ENCODE measurements at places on chromosomes 3 and 15.

DNA sequence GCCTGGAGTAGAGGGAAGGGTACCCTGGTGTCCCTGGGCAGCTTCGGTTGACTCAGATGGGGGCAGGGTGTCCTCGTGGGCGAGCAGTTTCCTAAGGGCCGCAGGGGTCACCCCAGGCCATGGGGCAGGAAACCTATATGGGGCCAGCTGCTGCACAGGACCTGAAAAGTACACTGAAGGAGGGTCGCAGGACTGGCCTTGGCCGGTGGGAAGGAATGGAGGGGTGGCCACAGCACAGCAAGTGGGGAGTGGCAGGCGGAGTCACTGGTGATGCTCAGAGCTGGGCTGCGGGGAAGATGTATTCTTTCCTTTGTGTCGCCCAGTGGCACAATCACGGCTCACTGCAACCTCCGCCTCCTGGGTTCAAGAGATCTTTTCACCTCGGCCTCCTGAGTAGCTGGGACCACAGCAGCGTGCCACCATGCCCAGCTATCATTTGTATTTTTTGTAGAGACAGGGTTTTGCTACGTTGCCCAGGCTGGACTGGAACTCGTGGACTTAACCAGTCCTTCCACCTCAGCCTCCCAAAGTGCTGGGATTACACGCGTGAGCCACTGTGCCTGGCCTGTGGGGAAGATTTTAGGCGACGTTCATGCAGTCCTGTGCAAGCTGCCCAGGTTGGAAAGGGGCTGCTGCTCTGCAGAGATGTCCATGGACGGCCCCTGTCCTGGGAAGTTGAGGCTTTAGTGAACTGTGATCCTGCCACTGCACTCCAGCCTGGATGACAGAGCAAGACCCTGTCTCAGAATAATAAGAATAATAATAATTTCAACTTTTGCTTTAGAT is 57.2 kb downstream of the EFCAB12 start:
- DNase-seq = no peak

DNA sequence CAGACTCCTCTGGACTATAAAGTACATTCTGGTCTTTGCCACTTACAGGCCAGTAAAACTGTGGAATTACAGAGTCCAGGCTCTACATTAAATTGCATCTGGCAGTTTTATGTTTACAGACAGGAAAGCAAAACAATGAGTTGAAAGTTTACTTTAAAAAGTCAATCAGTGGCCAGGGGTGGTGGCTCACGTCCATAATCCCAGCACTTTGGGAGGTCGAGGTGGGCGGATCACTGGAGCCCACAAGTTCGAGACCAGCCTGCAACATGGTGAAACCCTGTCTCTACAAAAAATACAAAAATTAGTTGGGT is 53.8 kb downstream of the TM4SF4 start:
- DNase-seq = no peak

DNA sequence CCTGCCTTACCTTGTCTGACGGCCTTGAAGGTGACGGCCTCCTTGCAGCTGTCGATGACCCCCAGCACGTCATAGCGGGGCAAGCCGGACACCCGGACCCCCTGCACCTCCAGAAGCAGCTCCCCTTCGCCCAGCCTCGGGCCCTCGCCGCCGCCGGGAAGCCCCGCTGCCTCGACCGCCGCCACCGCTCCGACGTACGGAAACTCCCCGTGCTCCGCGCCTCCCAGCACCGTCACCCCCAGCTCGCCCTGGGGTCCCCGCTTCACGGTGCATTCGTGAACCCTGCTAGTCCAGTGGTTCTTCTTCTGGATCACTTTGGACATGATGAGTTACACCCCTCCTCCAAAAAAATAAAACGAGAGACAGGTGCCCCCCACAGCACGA is 740 bp downstream of the MAGI1 start:
- DNase-seq = no peak

DNA sequence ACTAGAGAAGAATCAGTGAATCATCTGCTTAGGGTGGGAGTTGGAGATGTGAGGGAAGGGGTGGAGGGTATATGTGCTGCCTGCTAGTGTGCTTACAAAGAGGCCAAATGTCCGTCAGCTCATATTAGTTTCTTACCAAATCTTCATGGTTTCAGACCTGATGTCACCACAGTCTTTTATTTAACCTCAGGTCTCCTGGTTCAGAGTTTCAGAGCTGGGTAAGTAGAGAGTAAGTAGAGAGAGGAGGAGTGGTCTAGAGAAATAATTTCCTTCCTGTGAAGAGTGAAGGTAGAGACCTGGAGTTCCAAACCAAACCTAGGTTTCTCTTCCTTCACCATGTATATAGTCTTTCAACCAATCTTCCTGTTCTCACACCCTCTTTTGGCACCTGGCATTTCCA is 17.5 kb upstream of the P2RY1 start:
- DNase-seq = no peak

GRCh38 chr15:98070137-98070536 is 109.6 kb downstream of the ARRDC4 start:
- DNase-seq = no peak

GRCh38 chr3:109355625-109356441 is 18.5 kb upstream of the DPPA4 start:
- DNase-seq = no peak

- peak; percentile 49 for DNase-seq
These were observed 879 bp upstream of the EIF5A2 start for GRCh38 chr3:170909129-170909903.

DNA sequence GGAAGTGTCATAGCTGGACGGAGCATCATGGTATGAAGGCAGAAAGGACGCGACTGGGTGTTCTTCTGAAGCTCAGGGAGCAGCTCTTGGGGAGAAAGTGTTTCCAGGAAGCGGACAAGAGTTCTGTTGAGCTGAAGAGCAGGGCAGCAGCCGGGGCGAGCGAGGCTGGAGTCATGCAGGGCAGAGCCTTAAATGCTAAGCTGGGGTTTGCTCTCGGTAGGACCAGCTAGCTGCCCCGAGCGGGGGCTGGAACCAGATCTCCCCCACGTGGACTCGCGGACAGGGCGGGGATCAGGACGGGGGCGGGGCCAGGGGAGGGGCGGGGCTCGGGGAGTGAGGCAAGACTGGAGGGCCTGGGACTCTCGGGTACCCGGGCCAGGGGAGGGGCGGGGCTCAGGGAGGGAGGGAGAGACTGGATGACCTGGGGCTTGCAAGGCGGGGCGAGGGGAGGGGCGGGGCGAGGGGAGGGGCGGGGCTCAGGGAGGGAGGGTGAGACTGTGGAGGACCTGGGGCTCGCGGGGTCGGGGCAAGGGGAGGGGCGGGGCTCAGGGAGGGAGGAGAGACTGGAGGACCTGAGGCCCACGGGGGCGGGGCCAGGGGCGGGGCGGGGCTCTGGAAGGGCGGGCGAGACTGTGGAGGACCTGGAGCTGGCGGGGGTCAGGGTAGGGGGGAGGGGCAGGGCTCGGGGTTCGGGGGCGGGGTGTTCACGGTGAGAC is 461 bp upstream of the FAH start:
- peak; percentile 84 for DNase-seq

GRCh38 chr3:129282727-129283327 is 4.2 kb downstream of the HMCES start:
- no peak for DNase-seq

Measured in retinal pigment epithelial cell (primary cell).